ENCODE measurements at places on chromosomes 7 and 10.
A peak's percentile ranks its signal among the peaks of the same experiment; 100 is the strongest.

GRCh38 chr7:142319970-142320369 is 62.1 kb upstream of the PRSS58 start:
- peak; percentile 41 for DNase-seq

GRCh38 chr10:1043532-1043995 is 5.4 kb downstream of the IDI1 start:
- DNase-seq: no peak

- no peak for DNase-seq
These were observed 166.8 kb upstream of the TBX20 start for GRCh38 chr7:35420656-35421055.

GRCh38 chr7:25765110-25765655 is 386.8 kb upstream of the NFE2L3 start:
- DNase-seq: no peak

DNA sequence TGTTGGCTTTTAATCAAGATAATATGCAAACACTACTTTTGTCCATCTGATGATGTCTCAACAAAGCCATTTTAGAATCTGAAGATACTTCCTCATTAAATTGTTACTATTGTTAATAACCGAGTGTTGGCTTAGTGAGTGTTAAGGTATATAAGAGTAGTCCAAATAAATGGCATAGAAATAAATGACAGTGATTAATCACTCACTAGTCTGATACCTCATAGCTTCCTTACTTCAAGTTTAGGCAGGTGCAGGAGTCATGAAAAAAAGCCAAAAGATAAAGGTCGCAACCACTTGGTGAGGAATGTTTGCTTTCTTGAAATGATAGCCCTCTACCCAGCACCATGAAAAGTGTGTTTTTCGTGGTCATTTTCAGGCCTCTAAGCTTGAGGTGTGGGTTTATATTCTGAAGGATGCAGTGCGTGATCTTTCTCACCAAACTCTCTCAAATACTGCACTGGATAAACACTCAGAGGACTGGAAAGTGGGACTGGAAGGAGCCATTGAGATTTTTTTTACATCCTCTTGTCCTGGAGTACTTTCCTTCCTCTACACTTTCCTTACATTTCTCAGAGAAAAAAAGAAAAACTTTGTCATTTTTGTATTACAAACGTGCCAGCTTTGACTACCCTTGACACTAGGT is 138.1 kb downstream of the KIAA1217 start:
- DNase-seq: no peak

- DNase-seq: peak; percentile 68
These were observed 263.9 kb upstream of the FZD1 start for GRCh38 chr7:90999989-91000979.

DNA sequence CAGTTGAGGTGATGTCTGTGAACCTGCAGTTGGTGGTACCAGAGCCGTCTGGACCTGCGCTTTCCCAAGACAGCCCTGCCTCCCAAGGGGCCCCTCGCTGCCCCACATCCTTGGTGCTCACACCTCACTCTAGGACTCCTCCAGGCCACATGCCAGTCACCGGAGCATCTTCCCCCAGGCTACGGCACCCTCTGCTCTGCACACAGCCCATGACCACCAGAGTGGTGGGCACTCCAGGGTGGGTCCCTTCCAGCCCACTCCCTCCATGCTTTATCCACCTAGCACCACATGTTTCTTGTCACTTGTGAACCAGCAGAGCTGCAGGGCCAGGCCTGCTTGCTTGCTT is 183.7 kb upstream of the SH2B2 start:
- DNase-seq: no peak

- DNase-seq: no peak
These were observed 4.7 kb downstream of the MYL10 start for GRCh38 chr7:101624246-101625001.

GRCh38 chr10:11501600-11501999 is 109.8 kb downstream of the USP6NL start:
- DNase-seq: no peak

DNA sequence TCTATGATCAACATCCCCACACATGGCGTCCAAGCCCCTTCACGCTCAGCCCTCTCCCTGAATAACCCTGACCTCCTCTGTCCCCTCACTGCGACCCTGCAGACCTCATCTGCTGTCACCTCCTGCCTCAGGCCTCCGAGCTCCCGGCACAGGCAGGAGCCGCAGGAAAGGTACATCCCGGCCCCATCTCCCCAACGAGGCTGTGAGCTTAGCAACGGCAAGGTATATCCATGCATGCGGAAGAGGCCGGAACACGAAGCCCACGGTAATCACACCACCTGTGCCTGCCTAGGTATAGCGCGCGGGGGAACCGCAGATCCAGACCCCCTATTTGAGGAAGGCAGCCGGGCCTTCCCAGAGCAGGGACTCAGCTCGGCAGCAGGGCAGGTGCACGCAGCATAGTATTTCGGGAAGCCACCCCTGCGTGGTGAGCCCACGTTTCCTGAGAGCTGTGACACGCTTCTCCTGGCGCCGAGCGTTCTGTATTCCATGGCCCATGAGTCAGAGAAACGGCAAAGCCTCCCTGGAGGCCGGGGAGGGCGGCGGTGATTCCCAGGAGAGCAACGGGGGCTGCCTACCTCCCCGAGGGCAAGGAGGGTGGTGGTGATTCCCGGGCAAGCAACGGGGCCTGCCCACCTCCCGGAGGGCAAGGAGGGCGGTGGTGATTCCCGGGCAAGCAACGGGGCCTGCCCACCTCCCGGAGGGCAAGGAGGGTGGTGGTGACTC is 50.1 kb upstream of the DNAAF5 start:
- no peak for DNase-seq

DNA sequence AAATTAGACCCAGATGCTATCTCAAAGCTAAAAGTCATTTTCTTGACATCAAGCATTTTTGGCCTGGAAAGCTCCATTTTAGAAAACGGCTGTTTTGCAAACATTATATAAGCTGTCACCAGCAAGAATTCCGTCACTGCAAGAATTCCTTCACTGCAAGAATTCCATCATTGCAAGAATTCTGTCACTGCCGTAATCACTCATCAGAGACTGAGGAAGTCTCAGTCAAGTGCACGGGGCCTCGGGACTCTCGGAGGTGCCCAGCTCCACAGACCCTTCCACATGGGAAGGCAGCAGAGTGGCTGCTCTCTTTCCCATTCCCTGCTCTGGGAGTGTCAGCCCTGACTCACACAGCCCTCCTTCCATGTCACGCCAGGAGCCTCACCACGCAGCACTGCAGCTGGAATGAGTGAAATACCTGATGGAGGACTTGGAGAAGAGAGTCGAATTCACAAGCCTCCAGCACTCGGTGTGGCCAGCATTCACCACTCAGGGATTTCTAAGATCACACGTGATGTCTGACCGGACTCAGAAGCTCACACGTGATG is 168.3 kb downstream of the PTPRN2 start:
- DNase-seq: no peak

GRCh38 chr7:54409917-54410316 is 132.3 kb upstream of the VSTM2A start:
- DNase-seq: no peak

DNA sequence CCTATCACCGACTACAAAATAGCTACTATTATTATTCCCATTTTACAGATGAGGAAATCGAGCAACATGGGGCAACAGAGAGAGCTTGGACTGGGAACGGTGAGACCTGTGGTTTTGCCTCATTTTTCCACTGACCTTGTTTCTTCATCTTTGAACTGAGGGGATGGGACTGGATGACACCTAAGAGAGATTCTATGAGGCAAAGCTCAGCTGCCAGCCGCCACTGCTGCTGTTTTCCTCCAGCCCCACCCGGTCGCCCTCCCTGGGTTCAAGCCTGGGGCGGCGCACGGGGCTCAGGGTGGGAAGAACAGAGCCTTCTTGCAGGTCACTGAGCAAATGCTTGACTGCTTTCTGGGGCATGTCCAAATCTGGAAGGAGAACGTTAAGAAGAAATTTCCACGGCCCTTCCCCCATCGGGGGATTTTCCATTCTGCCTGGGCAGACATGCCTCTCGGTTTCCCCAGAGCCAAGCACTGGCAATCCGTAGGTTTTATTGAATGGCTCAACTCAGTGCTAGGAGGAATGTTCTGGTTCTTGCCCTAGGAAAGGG is 12.3 kb downstream of the DDIT4 start:
- DNase-seq: no peak

All from GM23248 (cell line).